ENCODE measurements at places on chromosomes 5 and 9.

GRCh38 chr5:32182463-32183063 is 8.4 kb upstream of the GOLPH3 start:
- DNase-seq = no peak

DNA sequence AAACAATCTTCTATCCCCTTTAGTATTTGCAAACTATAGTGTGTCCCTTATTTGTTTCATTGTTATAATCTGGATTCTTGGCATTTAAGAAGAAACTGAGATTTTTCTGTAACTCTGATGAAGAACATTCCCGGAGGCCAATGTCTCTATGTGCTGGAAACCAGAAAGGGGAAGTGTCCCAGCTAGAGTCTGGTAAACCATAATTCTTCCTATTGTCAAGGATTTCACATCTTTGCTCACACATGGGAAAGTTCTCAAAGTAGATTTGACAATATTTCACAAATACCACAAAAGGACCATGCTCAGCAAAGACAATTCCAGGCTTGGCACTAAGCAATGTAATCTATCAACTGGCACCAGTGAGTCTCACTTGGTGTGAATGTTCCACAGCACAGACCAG is 146.8 kb downstream of the MUSK start:
- no peak for DNase-seq

DNA sequence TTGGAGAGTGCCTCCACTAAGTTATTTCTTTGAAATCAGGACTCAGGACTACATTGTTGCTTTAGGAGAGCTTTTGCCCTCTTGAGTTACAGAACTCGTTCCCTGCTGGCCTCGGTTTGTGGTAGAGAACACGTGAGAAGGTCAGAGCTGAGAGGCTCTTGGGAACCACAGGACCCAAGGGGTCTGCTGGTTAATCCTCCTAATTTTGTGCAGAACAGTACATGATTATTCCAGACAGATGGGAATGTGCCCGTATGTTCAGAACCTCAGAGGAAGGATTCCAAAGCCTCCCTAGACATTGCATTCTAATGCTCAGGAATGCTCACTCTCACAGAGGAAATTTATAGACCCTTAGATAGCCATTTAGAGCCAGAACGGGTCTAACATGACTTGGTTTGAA is 25.2 kb upstream of the BASP1 start:
- DNase-seq = no peak

DNA sequence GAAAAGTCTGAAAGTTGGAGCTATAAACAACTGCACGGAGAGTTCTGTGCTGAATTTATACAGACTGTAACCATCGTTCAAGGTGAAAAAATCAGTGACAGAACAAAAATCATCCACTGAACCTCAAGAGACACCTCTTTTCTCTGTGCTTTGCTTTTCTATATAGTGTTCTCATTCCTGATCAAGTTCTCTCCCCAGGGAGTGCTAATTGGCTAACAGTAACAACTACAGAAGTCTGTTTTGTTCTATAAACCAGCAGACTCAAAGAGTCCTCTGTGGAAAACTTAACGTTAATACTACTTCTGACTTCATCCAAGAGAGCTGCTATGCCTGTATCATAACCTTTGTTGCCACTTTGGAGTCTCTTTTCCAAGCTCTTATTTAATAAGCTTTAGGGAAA is 1388.3 kb upstream of the C9orf72 start:
- no peak for DNase-seq

DNA sequence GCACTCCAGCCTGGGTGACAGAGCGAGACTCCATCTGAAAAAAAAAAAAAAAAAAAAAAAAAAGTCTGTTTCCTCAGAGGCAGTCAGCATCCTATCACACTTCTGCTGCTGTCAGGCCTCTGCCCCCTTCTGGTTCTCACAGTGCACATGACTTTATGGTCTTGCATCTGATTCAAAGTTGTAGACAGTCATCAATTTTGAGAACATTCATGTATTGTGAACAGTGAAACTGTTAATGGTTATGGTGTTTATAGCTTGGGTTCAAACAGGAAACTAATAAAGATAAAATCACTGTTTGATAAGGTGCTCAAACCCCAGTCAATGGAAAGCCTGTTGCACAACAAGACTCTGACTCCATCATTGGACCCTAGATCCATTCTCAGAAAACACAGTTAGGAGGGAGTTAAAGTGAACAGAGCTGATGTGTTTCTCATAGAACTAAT is 61.4 kb downstream of the FOXD1 start:
- no peak for DNase-seq

Measured in NCI-H1417 treated with DMSO at 0.1 percent for 48 hours (cell line).